ENCODE measurements at places on chromosomes 3 and 15. TPM values are rescaled to one million over a fixed set of nuclear protein-coding genes. Genes with fewer than 3 reads are reported as not detected.
A peak's percentile ranks its signal among the peaks of the same experiment; 100 is the strongest.

Gene ZNF501
- 4.0 TPM for total RNA-seq

Gene SEMA3B
- total RNA-seq, result 14.3 TPM

Gene CHRNB4
- 0.13 TPM for total RNA-seq

Gene TYRO3
- total RNA-seq, result 21.0 TPM

Gene WNT7A
- total RNA-seq, result not detected

Gene SEMA6D
- total RNA-seq, result 12.5 TPM

Gene GATM
- 32.9 TPM for total RNA-seq

DNA sequence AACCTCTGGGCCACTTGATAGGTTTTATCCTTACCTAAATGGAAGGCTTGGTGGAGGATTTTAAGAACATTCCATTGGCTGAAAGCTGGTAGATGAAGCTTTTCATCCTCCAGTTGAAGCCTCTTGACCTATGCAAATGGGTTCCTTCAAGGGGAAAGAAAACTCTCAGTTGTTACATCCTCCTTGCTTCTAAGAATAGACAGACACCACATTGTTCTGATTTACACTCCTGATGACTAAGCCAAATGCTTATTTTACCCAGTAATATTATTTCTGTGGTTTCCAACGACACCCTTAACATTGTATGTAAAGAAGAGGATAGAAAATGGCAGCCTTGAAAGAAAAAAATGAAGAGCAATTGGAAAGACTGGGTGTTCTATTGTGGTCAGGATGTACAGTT is 480.5 kb downstream of the OTOL1 start:
- no peak for DNase-seq

DNA sequence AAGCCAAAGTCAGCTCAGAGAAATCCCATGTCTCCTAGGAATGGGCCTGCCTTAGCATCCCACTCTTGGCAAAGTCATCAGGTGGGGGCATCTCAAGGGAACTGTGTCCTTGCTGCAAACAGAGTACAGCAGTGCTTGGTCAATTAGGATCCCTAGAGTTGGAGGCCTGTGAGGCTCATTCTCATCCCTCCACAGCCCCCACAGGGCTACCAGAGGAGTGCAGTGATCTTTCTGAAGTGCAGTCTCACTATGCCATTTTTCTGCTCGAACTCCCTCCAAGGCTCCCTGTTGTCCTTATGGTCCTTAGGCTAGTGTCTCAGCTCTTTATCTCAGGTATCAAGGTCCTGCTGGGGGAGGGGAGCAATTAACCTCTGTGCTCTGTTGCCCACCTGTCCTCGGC is 31.1 kb downstream of the TMEM40 start:
- DNase-seq, result no peak

GRCh38 chr3:48433472-48434118 is 3.7 kb upstream of the PLXNB1 start:
- peak; percentile 51 for DNase-seq

- no peak for DNase-seq
These were observed 158.3 kb upstream of the C2CD4B start for GRCh38 chr15:62323353-62323890.

- no peak for DNase-seq
These were observed 65.8 kb upstream of the LEKR1 start for GRCh38 chr3:156760333-156760732.

GRCh38 chr3:62665627-62666437 is 209.4 kb downstream of the CADPS start:
- peak; percentile 66 for DNase-seq

- DNase-seq, result no peak
These were observed 36.2 kb downstream of the GAP43 start for GRCh38 chr3:115659253-115660220.

DNA sequence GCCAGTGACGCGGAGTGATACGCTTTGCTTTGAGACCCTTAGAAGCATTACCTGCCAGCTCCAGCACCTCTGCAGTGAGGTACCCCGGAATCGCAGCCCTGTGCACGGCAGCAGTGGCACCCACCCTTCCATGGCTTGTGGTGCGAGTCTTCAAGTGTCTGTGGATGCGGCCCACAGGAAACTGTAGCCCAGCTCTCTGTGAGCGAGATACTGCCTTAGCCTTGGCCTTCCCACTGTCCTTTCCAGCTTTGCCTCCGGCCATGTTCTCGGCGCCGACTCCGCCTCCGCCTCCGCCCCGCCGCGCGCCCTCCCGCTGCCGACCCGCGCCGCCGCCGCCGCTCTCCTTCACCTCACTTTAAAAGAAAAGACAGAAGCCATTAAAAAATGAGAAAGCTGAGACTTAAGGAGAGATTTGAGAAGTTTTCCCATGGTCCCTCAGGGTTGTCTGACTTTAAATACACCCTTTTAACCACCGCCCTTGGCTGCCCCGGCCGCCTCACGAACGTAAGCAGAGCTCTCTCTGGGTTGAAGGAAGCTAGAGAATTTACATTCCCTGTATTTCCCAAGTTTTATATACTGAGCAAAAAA is 78.5 kb upstream of the FAM174B start:
- DNase-seq, result peak; percentile 31

DNA sequence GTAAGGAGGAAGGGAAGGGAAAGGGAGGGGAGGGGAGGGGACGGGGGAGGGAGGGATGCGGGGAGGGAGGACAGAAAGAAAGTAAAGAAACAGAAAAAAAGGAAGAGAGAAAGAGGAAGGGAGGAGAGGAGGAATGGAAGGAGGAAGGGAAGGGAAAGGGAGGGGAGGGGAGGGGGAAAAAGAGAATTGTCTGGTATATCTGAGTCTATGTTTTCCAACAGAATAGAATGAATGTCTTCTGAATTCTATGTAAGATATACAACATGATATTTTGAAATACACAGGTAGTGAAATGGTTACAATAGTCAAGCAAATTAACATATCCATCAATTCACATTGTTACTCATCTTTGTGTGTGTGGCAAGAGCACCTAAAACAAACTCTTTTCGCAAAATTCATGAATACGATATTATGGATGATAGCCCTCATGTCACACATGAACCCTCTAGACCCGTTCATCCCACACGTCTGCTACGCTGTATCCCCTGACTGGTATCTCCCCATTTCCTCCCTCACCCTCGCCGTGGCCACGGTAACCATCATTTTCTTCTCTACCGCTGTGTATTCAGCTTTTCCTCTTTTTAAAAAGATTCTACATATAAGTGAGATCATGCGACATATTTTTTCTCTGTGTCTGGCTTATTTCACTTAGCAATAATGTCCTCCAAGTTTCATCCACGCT is 168.9 kb downstream of the XXYLT1 start:
- DNase-seq, result no peak

DNA sequence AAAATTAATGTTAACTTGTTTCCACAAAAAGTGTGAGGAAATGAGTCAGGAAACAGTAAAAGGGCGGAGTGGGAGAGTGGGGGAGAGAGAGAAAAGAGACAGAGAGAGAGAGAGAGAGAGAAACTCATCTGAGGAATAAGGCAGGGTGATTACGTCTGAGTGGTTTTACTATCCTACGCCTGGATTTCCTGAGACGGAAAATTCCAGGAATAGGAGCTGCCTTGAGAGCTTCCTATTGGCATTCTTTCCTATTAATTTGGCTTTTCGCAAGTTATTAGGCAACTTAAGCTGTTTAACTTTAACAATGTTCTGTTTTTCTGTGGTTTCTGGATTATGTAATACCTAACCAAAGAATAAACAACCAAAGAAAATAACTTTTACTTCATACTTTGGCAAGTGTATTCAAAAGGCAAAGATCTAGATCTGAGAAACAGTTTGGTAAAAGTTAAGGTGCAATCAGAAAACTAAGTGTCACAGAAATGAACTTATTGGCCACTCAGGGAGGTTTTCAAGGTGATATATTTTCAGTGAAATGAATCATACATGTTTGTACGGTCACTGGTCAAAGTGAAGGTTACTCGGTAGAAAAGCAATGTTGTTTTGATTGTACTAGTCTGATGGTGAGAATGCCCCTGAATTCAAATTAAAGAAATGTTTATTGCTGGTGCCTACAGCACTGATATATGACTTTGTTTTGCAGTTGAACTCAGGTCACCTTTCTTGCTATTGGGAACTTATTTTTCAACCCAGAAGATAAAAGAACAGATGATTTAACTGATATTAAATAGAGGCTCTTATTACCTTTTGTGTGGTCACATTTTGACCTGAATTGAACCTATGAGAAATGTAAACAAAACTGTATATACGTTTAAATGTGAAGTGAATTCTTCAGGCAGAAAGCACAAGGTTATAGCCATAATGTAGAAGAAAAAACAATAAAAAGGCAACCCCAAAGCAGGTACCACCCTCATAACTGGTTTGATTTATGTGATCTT is 39.9 kb upstream of the TNFSF10 start:
- DNase-seq, result no peak

- DNase-seq, result no peak
These were observed 138.2 kb upstream of the CNTN4 start for GRCh38 chr3:1960506-1960905.

- peak; percentile 6 for DNase-seq
These were observed 3.4 kb downstream of the KLHL40 start for GRCh38 chr3:42688487-42689420.

GRCh38 chr3:98746882-98747281 is 16.3 kb upstream of the ST3GAL6 start:
- DNase-seq, result no peak

- no peak for DNase-seq
These were observed 24.7 kb upstream of the ZBED2 start for GRCh38 chr3:111619833-111620232.

GRCh38 chr3:156762631-156763185 is 63.4 kb upstream of the LEKR1 start:
- DNase-seq, result no peak

DNA sequence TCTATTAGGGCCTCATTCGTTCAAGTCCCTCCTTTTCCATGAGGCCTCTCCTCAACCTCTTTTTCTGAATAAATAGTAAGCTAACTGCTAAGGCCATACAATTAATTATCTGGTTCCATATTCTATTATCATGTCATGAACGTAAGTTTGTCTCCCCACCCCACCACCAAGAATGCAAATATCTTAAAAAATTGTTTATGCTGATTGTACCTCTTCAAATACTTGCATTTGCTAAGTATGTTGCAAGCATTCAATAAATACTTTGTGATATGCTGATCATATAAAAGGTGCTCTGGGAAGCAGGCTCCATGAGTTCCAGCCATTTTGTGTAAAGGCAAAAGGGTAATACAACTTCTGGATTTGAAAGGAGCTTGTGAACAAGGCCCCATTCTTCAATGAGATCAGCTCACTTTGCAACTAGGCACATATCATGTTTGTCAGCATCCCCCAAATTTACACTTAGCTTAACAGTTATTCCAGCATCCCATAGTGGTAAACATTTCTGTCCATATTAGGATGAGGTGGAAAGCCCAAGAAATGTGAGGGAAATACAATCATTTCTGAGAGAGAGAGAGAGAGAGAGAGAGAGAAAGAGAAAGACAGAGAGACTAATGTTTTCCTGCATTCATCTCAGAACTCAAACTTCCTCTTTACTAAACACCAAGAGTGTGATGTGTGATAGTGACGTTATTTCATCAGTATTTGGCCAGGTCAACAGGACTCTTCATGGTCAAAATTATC is 33.2 kb downstream of the SLC12A8 start:
- no peak for DNase-seq

GRCh38 chr3:153919773-153920172 is 201.4 kb upstream of the ARHGEF26 start:
- DNase-seq, result no peak

GRCh38 chr15:38668898-38669391 is 104.3 kb upstream of the RASGRP1 start:
- no peak for DNase-seq

GRCh38 chr3:187352581-187353575 is 15.3 kb upstream of the RTP4 start:
- no peak for DNase-seq

DNA sequence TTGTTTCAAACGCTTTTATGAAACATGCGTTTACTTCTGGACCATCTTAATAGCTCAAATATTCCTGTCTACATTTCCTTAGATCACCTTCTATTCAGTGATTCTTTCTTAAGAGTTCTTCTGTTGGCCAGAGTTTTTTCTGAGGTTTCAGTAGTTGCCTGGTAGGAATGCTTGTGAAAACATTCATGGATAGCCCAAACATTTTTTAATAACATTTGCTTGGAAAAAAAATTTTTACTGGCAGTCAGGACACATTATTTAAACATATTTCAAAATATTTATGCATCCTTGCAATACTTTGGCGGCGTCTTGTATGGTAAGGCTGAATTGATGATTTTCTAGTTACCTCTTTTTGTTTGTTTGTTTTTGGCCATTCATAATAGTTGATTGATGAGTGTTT is 47.4 kb upstream of the ZBTB20 start:
- no peak for DNase-seq

GRCh38 chr15:63322541-63322940 is 45.1 kb downstream of the APH1B start:
- DNase-seq, result peak; percentile 51

DNA sequence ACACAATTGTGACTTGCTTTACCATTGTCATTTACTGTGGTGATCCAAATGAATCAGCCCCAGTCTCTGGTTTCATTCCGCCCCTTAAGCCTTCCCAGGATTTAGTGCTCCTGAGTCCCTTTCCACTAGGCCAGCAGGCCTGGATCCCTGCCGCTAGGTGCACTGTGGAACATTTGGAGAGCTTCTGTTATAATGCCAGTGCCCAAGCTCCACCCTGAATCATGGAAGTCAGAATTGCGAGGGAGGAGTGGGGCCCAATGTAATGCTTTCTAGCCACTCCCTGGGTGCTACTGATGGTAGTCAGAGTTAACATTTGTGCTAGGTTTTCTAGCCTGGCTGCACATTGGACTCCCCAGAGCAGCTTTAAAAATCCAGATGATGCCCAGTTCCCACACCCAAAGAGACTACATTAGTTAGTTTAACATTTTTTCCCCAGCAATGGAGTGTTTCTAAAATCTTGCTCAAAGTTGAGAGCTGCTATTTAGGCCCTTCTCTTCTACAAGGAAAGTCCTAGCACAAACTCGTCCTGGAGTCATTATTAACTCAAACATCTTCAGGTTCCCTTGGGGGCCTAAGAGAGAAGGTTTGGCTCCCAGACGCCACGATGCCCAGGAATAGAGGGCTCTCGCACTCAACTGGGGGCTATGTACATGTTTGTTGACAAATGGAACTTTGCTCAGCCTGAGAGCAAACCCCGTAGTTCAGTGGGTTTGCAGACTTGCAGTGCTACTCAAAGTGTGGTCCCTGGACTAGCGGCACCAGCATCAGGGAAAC is 366.7 kb upstream of the PROK2 start:
- no peak for DNase-seq

All from left cardiac atrium (tissue), 4 donors.